ENCODE measurements at places on chromosomes 13 and 19. TPM values are rescaled to one million over a fixed set of nuclear protein-coding genes. Genes with fewer than 3 reads are reported as not detected.

The CCL25 gene
- 1,345 TPM for polyA plus RNA-seq

- peak overlapping the region; percentile 82 for H3K4me3 ChIP-seq
- H3K4me1 ChIP-seq = peaks cover 38% of the 10 kb centered on the region
- DNase-seq = no peak
Observed at GRCh38 chr19:18153556-18154134, 682 bp downstream of the PIK3R2 start.

The NR2F6 gene
- 61.1 TPM for polyA plus RNA-seq

DNA sequence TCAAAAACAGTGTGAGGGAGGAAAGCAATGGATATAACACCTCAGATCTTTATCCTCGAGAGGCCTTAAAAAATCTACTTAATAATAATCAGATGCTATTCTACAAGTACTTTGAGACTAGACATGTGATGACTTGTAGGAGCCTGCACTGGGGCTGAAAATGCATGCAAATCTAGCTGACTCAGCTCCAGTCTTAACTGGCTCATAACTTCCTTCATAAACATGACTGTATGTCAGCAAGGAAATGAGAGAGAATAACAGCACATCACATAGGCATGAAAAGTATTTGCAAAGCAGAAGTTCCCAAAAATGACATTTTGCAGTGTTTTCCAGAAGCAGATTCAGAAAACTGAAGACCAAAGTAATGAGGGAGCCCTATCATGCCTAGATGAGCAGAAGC is 38.1 kb downstream of the PSG5 start:
- H3K36me3 ChIP-seq = no peaks in the 10 kb centered on the region
- H3K27ac ChIP-seq = no peak overlapping the region
- DNase-seq = no peak
- no peak overlapping the region for H3K4me3 ChIP-seq
- no peaks in the 10 kb centered on the region for H3K4me1 ChIP-seq
- no peaks in the 10 kb centered on the region for H3K27me3 ChIP-seq

- no peaks in the 10 kb centered on the region for H3K4me1 ChIP-seq
- DNase-seq = no peak
- H3K36me3 ChIP-seq = peaks cover 70% of the 10 kb centered on the region
- H3K27ac ChIP-seq = no peak overlapping the region
Observed at GRCh38 chr19:45821103-45821521, 6.0 kb upstream of the RSPH6A start.

GRCh38 chr13:64506246-64506645 is 2723.9 kb downstream of the PCDH9 start:
- H3K4me3 ChIP-seq = no peak overlapping the region
- H3K36me3 ChIP-seq = no peaks in the 10 kb centered on the region
- no peaks in the 10 kb centered on the region for H3K27me3 ChIP-seq
- H3K4me1 ChIP-seq = no peaks in the 10 kb centered on the region
- DNase-seq = no peak
- H3K27ac ChIP-seq = no peak overlapping the region

DNA sequence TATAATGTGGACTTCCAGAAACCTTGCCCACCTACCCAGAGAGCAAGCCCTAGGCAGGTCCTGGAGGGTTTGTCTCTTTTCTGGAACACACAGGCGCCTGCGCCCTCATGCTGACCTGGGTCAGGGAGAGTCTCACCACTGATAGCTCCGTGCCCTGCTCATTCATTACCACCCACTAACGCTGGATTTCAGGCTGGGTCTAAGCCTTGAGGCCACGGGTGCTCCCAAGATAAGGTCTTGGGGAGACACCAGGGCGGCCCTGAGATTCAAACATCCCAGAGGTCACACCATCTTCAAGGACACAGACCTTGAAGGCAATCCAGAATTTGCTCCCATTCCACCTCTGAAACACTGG is 5.1 kb downstream of the S1PR2 start:
- peaks cover 9% of the 10 kb centered on the region for H3K27me3 ChIP-seq
- peaks cover 4% of the 10 kb centered on the region for H3K36me3 ChIP-seq
- H3K4me1 ChIP-seq = peaks cover 5% of the 10 kb centered on the region
- H3K4me3 ChIP-seq = no peak overlapping the region

GRCh38 chr13:29472332-29472961 is 123.0 kb downstream of the SLC7A1 start:
- no peak overlapping the region for H3K27ac ChIP-seq
- H3K36me3 ChIP-seq = no peaks in the 10 kb centered on the region
- no peak for DNase-seq
- no peaks in the 10 kb centered on the region for H3K4me1 ChIP-seq

DNA sequence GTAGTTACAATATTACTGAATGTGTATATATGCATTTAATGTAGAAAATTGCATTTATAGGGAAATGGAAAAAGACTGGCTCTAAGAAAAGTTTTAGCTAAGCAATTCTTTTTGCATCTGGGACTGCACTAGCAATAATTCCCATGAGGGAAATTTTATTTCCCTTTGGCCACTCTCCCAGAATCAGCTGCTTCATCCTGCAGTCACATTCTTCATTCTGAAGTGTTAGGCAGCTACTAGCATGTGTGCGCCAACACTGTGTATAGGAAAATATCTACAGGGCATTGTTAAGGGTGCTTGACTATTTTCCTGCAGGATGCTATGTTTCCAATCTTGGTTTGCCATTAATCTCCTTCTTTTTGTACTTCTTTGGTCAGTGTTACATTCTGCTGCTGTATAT is 312.8 kb upstream of the PCDH20 start:
- no peak overlapping the region for H3K27ac ChIP-seq
- H3K27me3 ChIP-seq = no peaks in the 10 kb centered on the region
- H3K36me3 ChIP-seq = no peaks in the 10 kb centered on the region
- no peak overlapping the region for H3K4me3 ChIP-seq
- H3K4me1 ChIP-seq = no peaks in the 10 kb centered on the region

DNA sequence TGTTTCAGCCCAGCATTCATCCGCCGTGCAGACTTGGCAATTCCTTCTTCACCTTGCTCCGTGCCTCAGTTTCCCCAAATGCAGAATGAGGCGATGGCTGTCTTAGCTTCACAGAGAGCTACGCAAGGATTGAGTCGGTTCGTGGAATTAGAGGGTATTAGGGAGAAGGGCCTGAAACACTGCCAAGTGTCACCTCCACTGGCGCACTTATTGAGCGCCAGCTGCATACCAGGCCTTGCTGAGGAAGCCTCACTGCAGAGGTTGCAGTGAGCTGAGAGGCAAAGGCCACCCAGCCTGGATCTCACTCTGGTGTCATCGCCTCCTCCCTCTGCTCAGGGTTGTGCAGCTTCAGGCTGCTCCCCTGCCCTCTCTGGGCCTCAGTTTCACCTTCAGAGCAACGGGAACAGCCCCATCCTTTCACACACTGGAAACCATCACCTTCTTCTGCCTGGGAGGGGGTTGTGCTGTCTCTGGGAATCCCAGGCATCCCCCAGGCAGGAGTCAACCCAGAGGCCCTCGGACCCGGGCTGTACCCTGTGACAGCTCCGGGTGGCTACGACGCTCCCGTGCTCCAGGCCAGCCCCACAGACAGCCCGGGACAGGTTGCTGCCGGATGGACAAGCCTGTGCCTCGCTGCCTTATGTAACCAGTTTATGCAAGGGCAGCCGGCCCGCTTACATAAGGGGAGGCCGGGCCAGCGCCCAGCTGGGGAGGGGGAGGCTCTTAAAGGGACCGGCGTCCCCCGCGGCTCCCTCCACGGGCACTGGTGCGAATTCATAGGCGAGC is 31.9 kb downstream of the NFIC start:
- peak; percentile 30 for DNase-seq
- H3K27me3 ChIP-seq = no peaks in the 10 kb centered on the region
- peaks cover 3% of the 10 kb centered on the region for H3K36me3 ChIP-seq
- peaks cover 2% of the 10 kb centered on the region for H3K4me1 ChIP-seq
- no peak overlapping the region for H3K4me3 ChIP-seq
- no peak overlapping the region for H3K27ac ChIP-seq

DNA sequence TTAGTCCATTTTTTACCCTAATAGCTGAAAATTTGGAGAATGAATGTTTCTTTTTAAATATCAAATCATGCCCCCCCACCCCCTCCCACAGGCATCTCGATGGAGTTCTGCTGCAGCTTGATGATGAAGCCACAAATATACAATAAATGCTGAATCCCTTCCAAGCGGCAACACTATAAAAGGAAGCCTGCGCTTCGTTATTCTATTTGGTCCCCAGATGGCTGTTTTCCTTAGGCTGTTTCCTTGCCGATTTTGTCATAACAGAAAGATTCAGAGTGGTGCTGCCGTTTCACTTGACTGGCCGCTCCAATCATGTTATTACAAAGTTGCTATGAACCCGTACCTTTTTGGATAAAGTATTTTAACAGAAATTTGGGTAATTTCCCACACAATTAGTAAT is 79.5 kb downstream of the MYO16 start:
- H3K27ac ChIP-seq = no peak overlapping the region
- H3K4me3 ChIP-seq = no peak overlapping the region
- H3K27me3 ChIP-seq = no peaks in the 10 kb centered on the region

DNA sequence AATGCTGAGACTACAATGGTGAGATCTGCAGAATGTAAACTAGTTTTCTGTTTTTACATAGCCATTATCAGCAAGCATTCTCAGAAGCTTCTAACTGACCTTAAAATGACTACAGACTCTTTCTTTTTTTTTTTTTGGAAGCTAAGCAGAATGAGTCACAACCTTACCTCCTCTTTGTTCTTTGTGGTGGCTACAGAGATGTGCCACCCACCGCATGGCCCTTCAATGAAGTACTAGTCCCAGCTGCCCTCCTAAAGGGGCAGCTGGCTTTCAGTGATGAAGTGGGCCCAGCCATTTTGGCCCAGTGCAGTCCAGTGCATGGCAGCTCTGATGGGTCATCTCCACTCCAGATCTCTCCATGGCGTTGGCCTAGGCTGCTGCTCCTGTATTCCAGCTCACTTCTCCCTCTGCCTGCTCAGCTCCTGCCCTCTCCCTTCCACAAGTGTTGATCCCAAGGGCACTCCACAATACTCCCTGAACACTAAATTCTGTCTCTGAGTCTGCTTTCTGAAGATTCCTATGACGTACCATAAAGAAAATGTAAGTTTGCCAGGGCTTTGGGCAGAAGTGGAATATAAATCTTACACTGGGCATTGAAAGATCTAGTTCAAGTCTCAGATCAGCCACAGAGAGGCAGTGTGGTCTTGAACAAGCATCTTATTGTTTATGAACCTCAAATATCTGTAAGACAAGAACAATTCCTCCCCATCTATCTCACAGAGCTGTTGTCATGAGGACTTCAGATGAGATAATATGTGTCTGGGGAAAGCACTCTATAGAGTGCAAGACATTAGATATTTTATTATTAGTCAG is 85.6 kb downstream of the RXFP2 start:
- H3K36me3 ChIP-seq = no peaks in the 10 kb centered on the region
- no peak overlapping the region for H3K27ac ChIP-seq
- H3K27me3 ChIP-seq = peaks cover 3% of the 10 kb centered on the region
- DNase-seq = no peak
- no peak overlapping the region for H3K4me3 ChIP-seq

GRCh38 chr13:20136781-20137703 is 23.8 kb downstream of the GJA3 start:
- H3K36me3 ChIP-seq = no peaks in the 10 kb centered on the region
- H3K27ac ChIP-seq = no peak overlapping the region
- peaks cover 53% of the 10 kb centered on the region for H3K27me3 ChIP-seq
- no peak overlapping the region for H3K4me3 ChIP-seq

GRCh38 chr19:46481947-46482346 is 10.6 kb upstream of the PNMA8A start:
- H3K36me3 ChIP-seq = no peaks in the 10 kb centered on the region
- H3K4me1 ChIP-seq = no peaks in the 10 kb centered on the region
- peaks cover 13% of the 10 kb centered on the region for H3K27me3 ChIP-seq

GRCh38 chr19:35742121-35742724 is at the start of gene IGFLR1:
Gene IGFLR1, minus strand, starts transcription at chr19:35742452. Its CDS starts 1,272 bp downstream, at chr19:35741180.
- H3K36me3 ChIP-seq = peaks cover 22% of the 10 kb centered on the region
- H3K27me3 ChIP-seq = no peaks in the 10 kb centered on the region
- DNase-seq = no peak
- no peak within 1 kb of the TSS for H3K4me3 ChIP-seq
- H3K27ac ChIP-seq = no peak within 1 kb of the TSS

The CDX2 gene
- 132 TPM for polyA plus RNA-seq

- DNase-seq = no peak
- H3K4me1 ChIP-seq = no peaks in the 10 kb centered on the region
- peaks cover 51% of the 10 kb centered on the region for H3K36me3 ChIP-seq
- H3K4me3 ChIP-seq = no peak overlapping the region
- no peak overlapping the region for H3K27ac ChIP-seq
Observed at GRCh38 chr19:45355402-45355801, 14.9 kb downstream of the KLC3 start.

DNA sequence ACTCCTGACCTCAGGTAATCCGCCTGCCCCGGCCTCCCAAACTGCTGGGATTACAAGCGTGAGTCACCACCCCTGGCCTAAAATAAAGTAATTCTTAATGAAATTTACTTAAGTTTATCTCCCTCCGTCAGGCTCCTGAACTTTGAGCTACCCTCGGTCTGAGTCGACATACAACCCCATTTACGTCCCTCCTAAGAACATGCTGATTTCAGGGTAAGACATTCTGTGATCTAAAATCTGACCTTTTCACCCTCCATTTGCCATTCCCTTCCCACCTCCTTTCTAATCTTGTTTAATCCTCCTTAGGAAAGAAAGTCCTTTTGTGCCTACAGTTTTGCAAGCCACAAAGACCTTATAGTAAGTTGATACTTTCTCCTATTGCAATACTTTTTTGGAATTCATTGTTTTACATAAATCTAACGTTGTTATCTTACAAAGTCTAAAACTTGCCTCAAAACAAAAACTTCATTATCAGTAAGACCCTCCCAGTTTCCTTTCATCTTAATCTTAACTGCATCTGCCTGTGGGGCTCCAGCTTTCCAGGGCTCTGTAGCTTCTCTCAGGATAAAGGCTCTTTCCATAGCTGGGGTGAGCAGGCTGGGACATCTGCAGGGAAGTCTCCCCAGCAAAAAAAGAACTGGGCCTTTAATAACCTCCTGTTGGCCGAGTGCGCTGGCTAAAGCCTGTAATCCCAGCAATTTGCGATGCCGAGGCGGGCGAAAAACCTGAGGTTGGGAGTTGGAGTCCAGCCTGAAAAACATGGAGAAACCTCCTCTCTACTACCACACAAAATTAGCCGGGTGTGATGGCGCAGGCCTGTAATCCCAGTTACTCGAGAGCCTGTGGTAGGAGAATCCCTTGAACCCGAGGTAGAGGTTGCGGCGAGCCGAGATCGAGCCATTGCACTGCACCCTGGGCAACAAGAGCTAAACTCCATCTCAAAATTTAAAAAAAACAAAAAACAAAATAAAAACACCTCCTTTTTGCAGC is 143.1 kb downstream of the ZNF737 start:
- peak overlapping the region; percentile 70 for H3K4me3 ChIP-seq
- H3K27me3 ChIP-seq = no peaks in the 10 kb centered on the region
- DNase-seq = peak; percentile 38
- no peaks in the 10 kb centered on the region for H3K4me1 ChIP-seq
- H3K27ac ChIP-seq = peak overlapping the region; percentile 91

- peaks cover 12% of the 10 kb centered on the region for H3K4me1 ChIP-seq
- H3K36me3 ChIP-seq = no peaks in the 10 kb centered on the region
- no peak overlapping the region for H3K4me3 ChIP-seq
Observed at GRCh38 chr19:47430041-47430802, 10.9 kb upstream of the MEIS3 start.

The KISS1R gene
- polyA plus RNA-seq = 0.33 TPM

GRCh38 chr19:1799695-1800342 is 12.3 kb downstream of the ATP8B3 start:
- H3K4me3 ChIP-seq = no peak overlapping the region
- no peak for DNase-seq

GRCh38 chr19:35090506-35091214 is 25.0 kb upstream of the FXYD3 start:
- DNase-seq = peak; percentile 42
- no peak overlapping the region for H3K4me3 ChIP-seq
- H3K4me1 ChIP-seq = peaks cover 29% of the 10 kb centered on the region
- no peak overlapping the region for H3K27ac ChIP-seq
- H3K27me3 ChIP-seq = peaks cover 2% of the 10 kb centered on the region

GRCh38 chr19:53657778-53658177 is 26.0 kb downstream of the DPRX start:
- H3K4me3 ChIP-seq = no peak overlapping the region
- H3K27ac ChIP-seq = no peak overlapping the region
- H3K4me1 ChIP-seq = no peaks in the 10 kb centered on the region
- no peaks in the 10 kb centered on the region for H3K36me3 ChIP-seq
- no peaks in the 10 kb centered on the region for H3K27me3 ChIP-seq
